Esophagus squamous epithelium (tissue), 5 donors: ENCODE measurements at places on chromosomes 1 and 21. TPM values are rescaled to one million over a fixed set of nuclear protein-coding genes. Genes with fewer than 3 reads are reported as not detected.
A peak's percentile ranks its signal among the peaks of the same experiment; 100 is the strongest.

NUDT4B gene
- 2.0 TPM for total RNA-seq

HTR6 gene
- total RNA-seq = not detected

H3-3A gene
- total RNA-seq = 358 TPM

PTPN14 gene
- total RNA-seq = 15.4 TPM

TCHHL1 gene
- not detected for total RNA-seq

C1QA gene
- 13.5 TPM for total RNA-seq

- no peaks in the 10 kb centered on the region for H3K27me3 ChIP-seq
- peaks cover 4% of the 10 kb centered on the region for H3K4me1 ChIP-seq
- no peaks in the 10 kb centered on the region for H3K36me3 ChIP-seq
Measured at GRCh38 chr1:115400891-115401290, 62.8 kb upstream of the NGF start.

DNA sequence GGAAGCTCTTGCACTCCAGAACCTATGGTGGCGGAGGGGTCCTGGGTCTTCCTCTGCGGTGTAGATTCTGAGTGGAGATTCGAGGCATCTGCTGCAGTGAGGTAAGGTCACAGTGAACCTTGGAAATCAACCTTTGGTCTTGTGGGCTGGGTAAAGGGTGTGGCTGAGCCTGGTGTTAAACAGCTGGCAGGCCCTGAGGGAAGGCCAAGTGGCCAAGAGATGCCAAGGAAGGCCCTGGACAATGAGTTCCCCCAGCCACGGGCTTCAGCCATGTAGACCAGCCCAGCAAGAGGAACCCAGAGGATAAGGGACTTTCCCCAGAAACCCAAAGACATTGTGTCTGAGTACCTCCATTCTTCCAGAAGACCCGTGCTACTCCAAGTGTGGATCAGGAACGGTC lies 137.2 kb upstream of the ETS2 start:
- no peaks in the 10 kb centered on the region for H3K27me3 ChIP-seq
- no peaks in the 10 kb centered on the region for H3K4me1 ChIP-seq
- DNase-seq = no peak

DNA sequence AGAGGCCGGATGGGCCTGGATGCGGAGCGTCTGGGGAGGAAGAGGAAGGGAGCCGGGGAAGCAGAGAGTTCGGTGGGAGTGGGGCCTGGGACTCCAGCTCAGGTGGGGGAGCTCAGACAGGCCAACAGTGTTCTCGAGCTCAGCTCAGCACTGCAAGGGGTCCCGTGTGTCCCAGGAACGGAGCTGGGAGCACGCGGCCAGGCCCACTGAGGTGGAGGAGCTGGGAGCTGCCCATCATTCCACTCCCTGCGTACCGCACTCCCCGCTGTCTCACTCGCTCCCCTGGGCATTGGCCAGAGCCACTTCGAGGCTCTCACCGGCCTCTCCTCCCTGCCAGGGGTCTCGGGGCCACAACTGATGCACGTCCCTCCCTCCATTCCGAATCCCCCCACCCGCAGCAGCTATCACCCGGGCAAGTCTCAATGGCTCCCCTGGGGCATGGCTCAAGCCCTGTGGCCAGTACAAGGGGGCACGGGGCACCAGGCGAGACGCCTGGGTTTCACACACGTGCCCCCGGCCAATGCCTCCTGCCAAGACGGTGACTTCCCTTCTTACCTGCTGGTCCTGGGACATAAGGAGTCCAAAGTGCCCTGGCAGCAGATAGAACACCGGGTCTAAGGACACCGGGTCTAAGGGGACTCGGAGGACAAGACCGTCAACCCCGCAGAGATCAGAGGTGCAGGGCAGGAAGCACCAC lies 30.3 kb upstream of the COL6A2 start:
- H3K27me3 ChIP-seq = no peaks in the 10 kb centered on the region
- peaks cover 25% of the 10 kb centered on the region for H3K4me1 ChIP-seq
- DNase-seq = no peak
- no peak overlapping the region for H3K4me3 ChIP-seq
- H3K27ac ChIP-seq = peak overlapping the region; percentile 74
- H3K36me3 ChIP-seq = no peaks in the 10 kb centered on the region

DNA sequence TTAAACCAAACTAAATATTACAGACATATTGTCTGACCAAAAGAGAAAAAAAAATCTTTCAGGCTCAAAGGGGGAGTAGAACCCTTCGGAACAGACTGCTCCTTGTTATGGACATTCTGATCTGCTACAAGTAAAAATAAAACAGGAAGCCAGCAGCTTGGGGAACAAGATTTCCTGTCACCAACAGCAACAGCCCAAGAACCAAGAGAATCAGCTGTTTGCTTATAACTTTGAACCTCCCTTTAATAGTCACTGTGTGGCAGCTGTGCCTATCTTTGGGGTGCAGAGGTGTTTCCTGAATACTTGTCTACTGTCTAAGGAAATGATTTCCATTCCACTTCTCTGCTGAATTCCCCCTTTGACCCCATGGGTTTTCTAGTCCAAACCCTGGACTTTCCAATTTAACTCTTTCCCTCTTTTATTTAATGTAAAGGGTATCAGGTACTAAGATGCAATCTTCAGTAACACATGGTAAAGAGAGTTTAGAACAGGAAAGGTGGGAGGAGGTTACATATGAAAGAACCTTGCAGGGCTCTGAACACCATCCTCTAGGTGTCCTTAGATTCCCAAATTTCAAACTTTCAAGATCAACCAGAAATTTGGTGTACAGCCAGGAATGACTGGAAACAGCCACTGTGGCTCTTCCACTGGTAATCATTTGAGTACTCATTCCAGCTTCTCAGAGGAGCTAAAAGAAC lies 38.6 kb downstream of the GPR3 start:
- no peak for DNase-seq
- H3K4me1 ChIP-seq = peaks cover 76% of the 10 kb centered on the region
- H3K27ac ChIP-seq = peak overlapping the region; percentile 65
- no peak overlapping the region for H3K4me3 ChIP-seq
- H3K36me3 ChIP-seq = no peaks in the 10 kb centered on the region

DNA sequence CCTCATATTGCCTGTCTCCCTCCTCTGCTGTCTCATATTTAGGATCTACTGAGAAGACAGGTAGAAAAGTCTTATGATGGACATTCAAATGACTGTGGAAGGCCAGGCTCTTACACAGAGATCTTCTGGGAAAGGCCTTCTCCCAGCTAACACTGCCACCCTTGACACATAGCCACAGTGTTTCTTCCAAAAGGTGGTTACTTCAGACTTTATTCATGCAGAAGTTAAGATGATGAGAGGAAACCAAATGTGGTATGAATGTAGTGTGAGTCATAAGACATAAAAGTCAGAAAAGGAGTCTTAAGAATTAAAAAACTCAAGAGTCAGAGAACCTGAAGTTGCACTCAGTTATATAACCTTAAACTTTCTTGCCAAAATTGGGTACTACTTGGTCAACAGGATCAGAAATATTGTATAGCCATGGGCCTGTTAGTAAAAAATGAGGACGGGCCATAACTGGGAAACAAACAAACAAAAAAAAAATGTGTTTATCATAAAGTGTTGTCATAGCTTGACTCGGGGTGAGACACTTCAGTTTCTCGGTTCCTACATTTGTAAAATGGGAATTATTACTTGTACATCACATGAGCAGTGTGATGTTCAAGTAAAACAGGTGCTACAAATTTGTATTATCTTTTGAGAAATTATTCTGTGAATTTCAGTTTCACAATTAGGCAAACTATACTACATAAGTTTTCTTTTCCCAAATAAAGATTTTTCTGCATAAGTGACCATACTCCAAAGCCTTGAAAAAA lies 1.2 kb upstream of the DENND1B start:
- H3K4me1 ChIP-seq = peaks cover 62% of the 10 kb centered on the region
- no peaks in the 10 kb centered on the region for H3K36me3 ChIP-seq
- DNase-seq = no peak
- no peak overlapping the region for H3K4me3 ChIP-seq

DNA sequence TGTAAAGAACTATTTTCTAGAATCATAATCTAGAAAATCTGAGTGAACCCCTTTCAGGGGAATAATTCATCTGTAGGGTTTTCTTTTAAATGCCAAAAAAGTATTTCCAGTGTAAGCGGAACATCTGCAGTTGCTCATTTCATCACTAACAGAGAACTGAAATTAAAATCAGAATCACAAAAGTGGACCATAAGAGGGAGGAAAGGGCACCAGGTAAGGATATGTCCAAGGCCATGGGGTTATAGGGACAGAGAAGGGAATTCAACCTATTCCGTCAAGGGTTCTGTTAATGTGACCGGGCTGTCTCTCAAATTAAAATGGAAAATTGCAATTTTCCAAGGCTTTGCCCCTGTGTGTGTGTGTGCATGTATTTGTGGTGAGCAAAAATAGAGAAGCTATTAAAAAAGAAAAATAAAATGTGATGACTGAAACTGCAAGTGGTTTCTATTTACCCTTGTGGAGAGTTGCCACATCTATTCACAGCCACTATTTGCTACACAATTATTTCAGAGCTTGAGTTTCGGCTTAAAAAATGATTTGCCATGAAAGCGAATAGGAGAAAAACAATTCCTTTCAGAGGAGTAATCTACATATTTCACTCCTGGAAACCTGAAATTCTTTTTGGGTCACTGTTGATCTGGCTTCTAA lies 53.1 kb downstream of the APP start:
- H3K27me3 ChIP-seq = no peaks in the 10 kb centered on the region
- H3K4me1 ChIP-seq = peaks cover 41% of the 10 kb centered on the region
- no peak overlapping the region for H3K27ac ChIP-seq
- H3K36me3 ChIP-seq = no peaks in the 10 kb centered on the region

DNA sequence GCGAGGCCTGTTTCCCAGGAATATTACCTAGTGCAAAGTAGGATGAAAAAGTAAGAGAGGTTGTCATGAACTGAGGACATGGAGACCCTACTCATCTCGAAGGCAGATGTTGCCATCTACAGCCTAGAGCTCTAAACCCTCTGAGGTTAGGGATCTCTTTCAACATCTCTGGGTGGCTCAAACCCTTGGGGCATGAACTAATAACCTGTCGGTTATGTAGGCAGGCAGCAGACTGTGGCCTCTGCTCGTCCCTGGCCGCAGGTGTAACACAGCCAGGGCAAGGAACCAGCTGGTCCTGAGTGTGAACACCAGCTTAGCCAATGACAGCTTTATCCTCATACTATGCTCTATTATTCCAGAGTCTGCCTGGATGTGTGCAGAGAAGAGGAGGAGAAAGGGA lies 13.2 kb downstream of the CAPZB start:
- DNase-seq = no peak
- H3K27me3 ChIP-seq = no peaks in the 10 kb centered on the region
- H3K4me3 ChIP-seq = no peak overlapping the region
- H3K4me1 ChIP-seq = peaks cover 44% of the 10 kb centered on the region

GRCh38 chr1:27120854-27121253 lies 34.1 kb downstream of the SLC9A1 start:
- no peaks in the 10 kb centered on the region for H3K36me3 ChIP-seq
- H3K4me3 ChIP-seq = no peak overlapping the region
- H3K4me1 ChIP-seq = peaks cover 58% of the 10 kb centered on the region
- H3K27me3 ChIP-seq = no peaks in the 10 kb centered on the region
- DNase-seq = no peak

DNA sequence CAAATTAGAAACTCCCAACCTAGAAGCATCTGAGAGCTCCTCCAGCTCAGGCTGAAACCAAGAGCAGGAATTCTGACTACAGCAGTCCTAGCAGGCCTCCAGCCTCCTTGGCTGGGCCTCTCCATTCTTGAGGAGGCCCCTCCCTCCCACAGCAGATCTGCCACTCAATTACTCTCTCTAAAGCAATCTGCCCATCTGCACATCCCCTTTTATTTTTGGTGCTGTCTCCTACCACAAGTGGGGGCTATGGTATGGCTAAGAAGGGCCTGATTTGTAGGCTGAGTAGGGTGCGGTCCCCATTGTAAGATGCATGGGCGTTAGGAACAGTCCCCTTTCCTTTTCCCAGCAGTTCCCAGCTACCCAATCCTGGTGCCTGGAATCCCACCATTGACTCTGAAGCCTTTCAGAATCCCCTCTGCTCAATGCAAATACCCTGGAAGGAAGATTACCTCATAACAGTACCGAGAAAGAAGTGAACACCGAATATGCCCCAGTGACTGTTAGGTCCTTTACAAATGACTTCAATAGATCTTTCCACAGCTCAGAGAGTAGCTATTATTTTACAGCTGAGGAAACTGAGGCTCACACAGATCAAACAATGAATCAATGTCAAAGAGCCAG lies 11.6 kb upstream of the TTC39A start:
- no peak for DNase-seq
- peaks cover 18% of the 10 kb centered on the region for H3K4me1 ChIP-seq
- H3K4me3 ChIP-seq = no peak overlapping the region
- peaks cover 37% of the 10 kb centered on the region for H3K27me3 ChIP-seq

- H3K36me3 ChIP-seq = no peaks in the 10 kb centered on the region
- H3K27me3 ChIP-seq = no peaks in the 10 kb centered on the region
- H3K4me1 ChIP-seq = peaks cover 3% of the 10 kb centered on the region
- no peak for DNase-seq
Measured at GRCh38 chr1:211377539-211378450, 51.2 kb downstream of the TRAF5 start.

- H3K27ac ChIP-seq = no peak overlapping the region
- H3K4me3 ChIP-seq = no peak overlapping the region
- no peaks in the 10 kb centered on the region for H3K27me3 ChIP-seq
- DNase-seq = no peak
- H3K36me3 ChIP-seq = no peaks in the 10 kb centered on the region
- peaks cover 27% of the 10 kb centered on the region for H3K4me1 ChIP-seq
Measured at GRCh38 chr21:35562876-35563275, 497.4 kb downstream of the SETD4 start.

- DNase-seq = no peak
- H3K4me1 ChIP-seq = no peaks in the 10 kb centered on the region
- no peak overlapping the region for H3K4me3 ChIP-seq
- no peaks in the 10 kb centered on the region for H3K36me3 ChIP-seq
- peaks cover 16% of the 10 kb centered on the region for H3K27me3 ChIP-seq
- H3K27ac ChIP-seq = no peak overlapping the region
Measured at GRCh38 chr1:234292011-234292410, 81.2 kb upstream of the COA6 start.

GRCh38 chr21:31732597-31733550 lies 956 bp upstream of the SCAF4 start:
- H3K4me3 ChIP-seq = peak overlapping the region; percentile 80
- peak overlapping the region; percentile 95 for H3K27ac ChIP-seq
- no peak for DNase-seq
- H3K27me3 ChIP-seq = no peaks in the 10 kb centered on the region
- no peaks in the 10 kb centered on the region for H3K36me3 ChIP-seq

DNA sequence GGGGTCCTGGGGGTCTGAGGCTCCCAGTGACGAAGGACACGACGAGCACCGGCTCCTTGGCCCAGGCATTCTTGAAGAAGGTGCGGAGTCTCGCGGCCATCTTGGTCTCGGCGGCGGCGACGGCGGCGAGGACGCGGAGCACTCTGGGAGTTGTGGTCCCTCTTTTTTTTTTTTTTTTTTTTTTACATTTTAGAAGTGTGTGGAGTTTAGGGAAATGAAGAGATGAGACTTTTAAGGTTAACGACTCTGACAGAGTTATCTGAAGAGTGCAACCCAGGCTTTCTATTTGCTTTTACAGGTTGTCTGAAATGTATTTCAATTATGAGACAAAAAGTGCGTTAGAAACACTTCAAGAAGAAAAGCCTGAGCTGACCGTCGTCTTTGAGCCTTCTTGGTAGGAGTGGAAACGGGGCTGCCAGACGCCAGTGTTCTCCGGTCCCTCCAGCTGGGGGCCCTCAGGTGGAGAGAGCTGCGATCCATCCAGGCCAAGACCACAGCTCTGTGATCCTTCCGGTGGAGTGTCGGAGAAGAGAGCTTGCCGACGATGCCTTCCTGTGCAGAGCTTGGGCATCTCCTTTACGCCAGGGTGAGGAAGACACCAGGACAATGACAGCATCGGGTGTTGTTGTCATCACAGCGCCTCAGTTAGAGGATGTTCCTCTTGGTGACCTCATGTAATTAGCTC lies 9.7 kb downstream of the OR2B11 start:
- H3K4me3 ChIP-seq = peak overlapping the region; percentile 49
- H3K36me3 ChIP-seq = no peaks in the 10 kb centered on the region
- H3K27ac ChIP-seq = peak overlapping the region; percentile 10
